Central memory CD8-positive, alpha-beta T cell (primary cell): ENCODE measurements at places on chromosomes 5 and 9.

DNA sequence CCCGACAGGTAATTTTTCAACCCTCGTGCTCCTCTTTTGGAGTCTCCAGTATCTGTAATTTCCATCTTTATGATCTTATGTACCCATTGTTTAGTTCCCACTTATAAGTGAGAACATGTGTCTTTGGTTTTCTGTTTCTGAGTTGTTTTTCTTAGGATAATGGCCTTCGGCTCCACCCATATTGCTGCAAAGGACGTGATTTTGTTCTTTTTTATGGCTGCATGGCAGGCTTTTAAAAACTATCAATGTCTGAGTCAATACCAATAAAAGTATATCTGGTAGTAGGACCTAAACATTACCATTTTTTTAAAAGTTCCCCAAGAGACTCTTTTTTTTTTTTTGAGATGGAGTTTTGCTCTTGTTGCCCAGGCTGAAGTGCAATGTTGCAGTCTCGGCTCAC lies 3.9 kb upstream of the SLC26A2 start:
- peaks cover 6% of the 10 kb centered on the region for H3K36me3 ChIP-seq
- H3K27ac ChIP-seq: no peak overlapping the region
- H3K4me1 ChIP-seq: peaks cover 22% of the 10 kb centered on the region
- H3K27me3 ChIP-seq: no peaks in the 10 kb centered on the region

DNA sequence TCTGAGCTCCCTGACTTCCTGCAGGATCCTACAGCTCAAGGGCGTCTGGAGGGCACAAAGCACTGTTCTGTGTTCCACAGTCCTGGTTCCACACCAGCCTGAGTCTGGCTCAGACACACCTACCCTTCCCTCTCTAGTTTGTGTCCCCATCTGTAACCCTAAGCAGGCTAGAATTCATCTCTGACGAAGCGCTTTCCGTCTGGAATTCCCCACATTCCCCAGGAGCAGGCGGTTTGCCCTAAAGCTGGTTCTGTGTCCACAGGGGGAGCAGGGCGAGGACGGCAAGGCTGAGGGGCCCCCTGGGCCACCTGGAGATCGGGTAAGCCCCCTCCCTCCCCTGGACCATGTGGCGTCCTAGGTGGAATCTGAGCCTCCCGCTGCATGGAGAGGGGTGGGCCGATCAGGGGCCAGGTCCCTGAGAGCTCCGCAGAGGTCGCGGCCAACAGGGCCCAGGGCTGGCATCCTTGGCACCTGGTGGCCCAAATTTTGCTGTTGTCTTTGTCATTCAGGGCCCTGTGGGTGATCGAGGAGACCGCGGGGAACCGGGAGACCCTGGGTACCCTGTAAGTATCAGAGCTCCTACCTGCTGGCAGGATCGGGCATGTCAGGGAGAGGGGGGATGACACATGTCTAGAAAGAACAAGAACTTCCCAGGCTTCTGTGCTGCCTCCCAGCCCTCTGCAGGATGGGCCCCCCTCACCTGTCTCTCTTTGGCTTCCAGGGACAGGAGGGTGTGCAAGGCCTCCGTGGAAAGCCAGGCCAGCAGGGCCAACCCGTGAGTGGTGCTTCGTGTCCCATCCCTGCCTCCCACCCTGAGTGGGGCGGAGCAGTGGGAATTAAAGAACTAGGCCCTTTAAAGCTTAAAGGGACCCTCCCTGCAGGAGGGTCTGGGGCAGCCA lies 34.5 kb upstream of the ORM1 start:
- H3K36me3 ChIP-seq: no peaks in the 10 kb centered on the region
- peaks cover 8% of the 10 kb centered on the region for H3K4me1 ChIP-seq
- H3K27me3 ChIP-seq: peaks cover 36% of the 10 kb centered on the region

GRCh38 chr5:97355775-97356174 lies 172.7 kb upstream of the RIOK2 start:
- H3K27me3 ChIP-seq: no peaks in the 10 kb centered on the region
- H3K4me1 ChIP-seq: no peaks in the 10 kb centered on the region
- H3K27ac ChIP-seq: no peak overlapping the region
- no peaks in the 10 kb centered on the region for H3K36me3 ChIP-seq
- H3K4me3 ChIP-seq: no peak overlapping the region

- H3K36me3 ChIP-seq: peaks cover 3% of the 10 kb centered on the region
- H3K4me3 ChIP-seq: no peak overlapping the region
- H3K27me3 ChIP-seq: peaks cover 9% of the 10 kb centered on the region
- DNase-seq: no peak
- no peaks in the 10 kb centered on the region for H3K4me1 ChIP-seq
Observed at GRCh38 chr9:4318741-4319140, 18.9 kb upstream of the GLIS3 start.

DNA sequence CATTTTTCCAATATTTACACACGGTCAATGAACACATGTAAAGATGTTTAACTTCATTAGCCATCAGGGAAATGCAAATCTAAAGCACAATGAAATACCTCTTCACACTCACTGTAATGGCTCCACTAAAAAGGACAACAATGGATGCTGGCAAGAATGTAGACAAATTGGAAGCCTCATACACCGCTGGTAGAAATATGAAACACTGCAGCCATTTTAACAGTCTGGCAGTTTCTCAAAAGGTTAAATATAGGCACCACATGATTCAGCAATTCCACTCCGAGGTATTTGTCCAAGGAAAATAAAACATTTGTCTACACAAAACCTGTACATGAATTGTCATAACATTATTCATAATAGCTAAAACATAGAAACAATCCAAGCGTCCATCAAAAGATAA lies 20.0 kb downstream of the RNF145 start:
- H3K27me3 ChIP-seq: no peaks in the 10 kb centered on the region
- H3K4me3 ChIP-seq: no peak overlapping the region
- peaks cover 16% of the 10 kb centered on the region for H3K4me1 ChIP-seq
- no peak for DNase-seq
